ENCODE measurements at places on chromosomes 16 and 17.
A peak's percentile ranks its signal among the peaks of the same experiment; 100 is the strongest.

GRCh38 chr16:14193316-14193871 is 122.3 kb downstream of the MRTFB start:
- no peak for DNase-seq

DNA sequence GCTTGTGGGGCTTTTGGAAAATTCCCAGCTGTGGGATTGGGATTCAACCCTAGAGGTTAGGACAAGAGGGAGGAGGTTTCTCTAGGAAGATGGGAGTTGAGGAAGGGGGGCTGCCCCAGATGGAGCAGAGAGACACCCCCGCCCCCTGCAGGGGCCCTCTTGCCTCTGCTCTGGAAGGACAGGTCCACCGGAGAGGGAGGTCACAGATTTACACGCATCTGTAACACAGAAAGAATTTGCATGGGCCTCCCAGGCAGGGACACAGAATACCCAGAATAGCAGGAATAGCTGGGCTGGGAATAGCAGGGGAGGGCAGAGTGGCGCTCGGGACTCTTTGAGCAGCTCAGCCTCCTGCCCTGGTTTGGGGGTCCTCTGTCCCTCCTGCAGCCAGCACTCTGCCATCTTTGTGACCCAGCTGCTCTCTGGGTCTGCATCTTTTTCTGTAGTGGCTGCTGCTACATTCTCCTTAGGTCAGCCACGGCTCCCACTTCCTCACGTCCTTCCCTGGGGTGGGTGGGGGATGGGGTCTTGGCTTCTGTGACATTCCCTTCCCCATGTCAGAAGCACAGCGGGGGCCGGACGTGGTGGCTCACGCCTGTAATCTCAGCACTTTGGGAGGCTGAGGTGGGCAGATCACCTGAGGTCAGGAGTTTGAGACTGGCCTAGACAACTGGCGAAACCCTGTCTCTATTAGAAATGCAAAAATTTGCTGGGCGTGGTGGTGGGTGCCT is 33.9 kb upstream of the PLLP start:
- no peak for DNase-seq

- DNase-seq = no peak
Measured at GRCh38 chr16:89615176-89615575, 1.7 kb downstream of the DPEP1 start.

DNA sequence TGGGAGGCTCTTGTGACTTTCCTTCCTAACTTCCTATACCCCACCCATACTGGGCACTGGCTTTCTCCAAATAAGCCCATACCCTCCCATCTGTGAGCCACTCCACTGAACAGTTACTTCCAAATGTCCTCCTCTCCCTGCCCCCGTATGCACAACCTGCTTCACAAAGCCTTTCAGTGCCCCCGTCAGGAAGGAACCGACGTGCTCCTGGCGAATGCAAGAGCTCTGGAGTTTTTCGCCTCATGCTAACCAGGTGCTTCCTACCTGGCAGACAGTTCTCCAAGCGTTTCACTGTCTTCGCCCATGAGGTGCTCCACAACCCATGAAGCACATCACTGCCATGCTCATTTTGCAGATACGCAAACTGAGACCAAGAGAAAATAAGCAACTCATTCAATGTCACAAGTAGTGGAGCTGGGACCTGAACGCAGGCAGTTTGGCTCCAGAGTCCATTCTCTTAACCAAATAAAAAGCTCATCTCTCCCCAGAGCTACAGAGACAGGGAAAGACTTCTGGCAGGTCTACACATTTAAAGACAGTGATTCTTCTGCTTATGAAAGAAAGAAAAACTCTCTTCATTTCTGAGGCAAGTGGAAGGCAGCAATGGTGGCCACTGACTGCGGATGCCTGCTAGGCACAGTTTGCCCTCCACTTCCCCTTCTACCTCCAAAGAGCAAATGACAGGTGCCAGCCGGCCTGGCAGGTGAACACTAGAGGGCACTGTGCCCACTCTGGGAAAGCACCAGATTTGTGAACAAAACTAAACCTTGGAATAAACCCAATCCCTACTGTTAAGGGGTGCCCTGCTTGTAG is 23.8 kb downstream of the SPHK1 start:
- peak; percentile 65 for DNase-seq

- peak; percentile 33 for DNase-seq
Measured at GRCh38 chr17:51427323-51427811, 167.0 kb downstream of the UTP18 start.

GRCh38 chr17:16381496-16381820 is 567 bp downstream of the UBB start:
- DNase-seq = no peak

DNA sequence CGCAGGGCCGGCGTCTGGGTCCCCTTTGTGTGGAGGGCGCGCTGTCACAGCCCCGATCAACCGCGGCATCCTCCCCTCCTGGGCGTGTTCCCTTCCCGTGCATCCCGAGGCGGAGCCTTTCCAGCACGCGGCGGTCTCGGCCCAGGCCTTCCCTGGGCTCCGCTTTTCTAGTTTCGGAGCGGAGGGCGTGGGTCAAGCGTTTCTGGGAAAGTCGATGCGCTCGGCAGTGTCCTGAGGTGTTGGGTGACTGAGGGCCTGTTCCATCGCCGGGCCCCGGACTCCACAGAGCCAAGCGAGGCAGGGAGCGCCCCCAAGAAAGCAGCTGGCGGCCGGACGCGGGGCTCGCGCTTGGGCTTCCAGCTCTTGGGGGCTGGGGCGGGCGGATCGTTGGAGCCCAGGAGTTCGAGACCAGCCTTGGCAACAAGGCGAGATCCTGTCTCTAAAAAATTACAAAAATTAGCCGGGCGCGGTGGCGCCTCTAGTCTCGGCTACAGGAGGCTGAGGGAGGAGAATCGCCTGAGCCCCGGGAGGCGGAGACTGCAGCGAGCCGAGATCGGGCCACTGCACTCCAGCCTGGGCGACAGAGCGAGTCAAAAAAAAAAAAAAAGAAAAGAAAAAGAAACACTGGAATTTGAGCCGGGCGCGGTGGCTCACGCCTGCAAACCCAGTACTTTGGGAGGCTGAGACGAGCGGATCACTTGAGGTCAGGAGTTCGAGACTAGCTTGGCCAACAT is 806 bp downstream of the IFT140 start:
- no peak for DNase-seq

- no peak for DNase-seq
Measured at GRCh38 chr16:85386467-85387170, 226.5 kb upstream of the GSE1 start.
